Adipocyte (in vitro differentiated cells): ENCODE measurements at places on chromosomes 11 and 22.
A peak's percentile ranks its signal among the peaks of the same experiment; 100 is the strongest.

GRCh38 chr11:26753723-26754504 is 32.1 kb upstream of the SLC5A12 start:
- peak; percentile 92 for DNase-seq

DNA sequence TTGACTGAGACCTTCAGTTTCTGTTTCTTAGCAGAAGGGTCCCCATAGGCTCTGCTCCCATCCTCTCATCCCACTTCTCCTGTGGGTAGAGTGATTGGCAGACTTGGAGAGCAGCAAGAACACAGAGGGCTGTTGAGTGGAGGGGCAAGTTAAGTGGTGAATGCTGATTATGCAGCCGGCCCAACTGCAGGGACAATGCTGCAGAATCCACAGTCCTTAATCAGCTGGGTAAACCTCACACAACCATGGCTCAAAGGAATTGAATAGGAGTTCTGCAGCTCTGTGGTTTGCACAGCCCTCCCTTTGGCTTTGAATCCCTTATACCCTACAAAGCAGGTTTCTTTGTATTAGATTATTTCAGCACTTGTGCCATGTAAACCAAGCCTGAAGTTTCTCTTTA is 161.1 kb downstream of the NAV2 start:
- DNase-seq: no peak

DNA sequence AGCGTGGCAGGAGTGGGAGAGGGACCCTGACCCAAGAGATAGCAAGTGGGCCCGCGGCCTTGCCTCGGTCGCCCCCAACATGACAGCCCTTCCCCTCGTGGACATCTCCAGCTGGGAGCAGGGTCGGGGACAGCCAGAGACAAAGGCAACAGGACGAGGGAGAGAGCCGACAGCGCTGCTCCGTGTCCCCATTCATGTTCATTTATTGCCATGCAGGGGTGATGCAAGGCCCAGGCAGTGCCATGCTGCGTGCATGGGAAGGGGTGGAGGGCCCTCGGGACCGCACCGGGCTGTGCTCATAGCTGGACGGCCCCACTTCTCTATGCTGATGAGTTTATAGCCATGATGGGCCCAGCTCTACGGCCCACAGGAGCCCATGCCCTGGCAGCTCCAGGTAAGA is 12.7 kb downstream of the MRPL23 start:
- DNase-seq: no peak

GRCh38 chr11:96482193-96482592 is 92.4 kb downstream of the JRKL start:
- no peak for DNase-seq

- no peak for DNase-seq
Measured at GRCh38 chr11:130203766-130204702, 44.5 kb downstream of the ST14 start.

DNA sequence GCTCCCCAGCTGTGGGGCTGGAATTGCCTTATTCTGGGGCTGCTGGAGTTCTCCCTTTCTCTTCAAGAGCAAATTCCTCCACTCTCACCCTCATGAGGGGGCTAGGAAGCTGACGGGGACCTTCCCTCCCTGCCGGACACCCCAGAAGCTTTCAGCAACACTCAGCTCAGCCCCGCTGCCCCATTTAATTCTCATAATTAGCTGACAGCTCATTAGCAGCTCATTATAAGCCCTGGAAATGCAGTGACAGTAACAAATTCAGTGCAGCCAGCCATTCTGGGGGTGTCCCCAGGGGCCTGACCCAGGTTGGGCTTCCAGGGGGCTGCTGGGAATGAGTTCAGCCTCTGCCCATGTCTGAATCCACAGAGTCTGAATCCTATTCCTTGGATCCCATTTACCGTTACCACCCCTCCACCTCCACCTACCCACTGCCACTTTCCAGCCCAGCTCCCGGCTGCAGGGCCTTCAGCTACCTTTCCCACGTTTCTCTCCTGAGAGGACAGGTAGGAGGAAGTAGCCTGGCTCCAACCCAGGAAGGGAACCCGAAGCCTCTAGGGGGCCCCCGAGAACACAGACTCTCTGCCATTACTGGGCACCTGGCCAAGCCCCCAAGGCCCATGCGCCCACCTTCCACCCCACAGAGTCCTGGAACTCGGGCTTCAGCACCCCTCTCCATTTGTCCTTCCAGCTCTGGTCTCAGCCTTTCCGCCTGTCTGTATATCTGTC is 101.7 kb upstream of the LMO1 start:
- DNase-seq: no peak

GRCh38 chr22:29269230-29269604 is 1.1 kb downstream of the EWSR1 start:
- peak; percentile 29 for DNase-seq
